ENCODE measurements at places on chromosomes 16 and 17.

GRCh38 chr17:64707050-64707591 lies 45.0 kb upstream of the SMURF2 start:
- no peak for DNase-seq

DNA sequence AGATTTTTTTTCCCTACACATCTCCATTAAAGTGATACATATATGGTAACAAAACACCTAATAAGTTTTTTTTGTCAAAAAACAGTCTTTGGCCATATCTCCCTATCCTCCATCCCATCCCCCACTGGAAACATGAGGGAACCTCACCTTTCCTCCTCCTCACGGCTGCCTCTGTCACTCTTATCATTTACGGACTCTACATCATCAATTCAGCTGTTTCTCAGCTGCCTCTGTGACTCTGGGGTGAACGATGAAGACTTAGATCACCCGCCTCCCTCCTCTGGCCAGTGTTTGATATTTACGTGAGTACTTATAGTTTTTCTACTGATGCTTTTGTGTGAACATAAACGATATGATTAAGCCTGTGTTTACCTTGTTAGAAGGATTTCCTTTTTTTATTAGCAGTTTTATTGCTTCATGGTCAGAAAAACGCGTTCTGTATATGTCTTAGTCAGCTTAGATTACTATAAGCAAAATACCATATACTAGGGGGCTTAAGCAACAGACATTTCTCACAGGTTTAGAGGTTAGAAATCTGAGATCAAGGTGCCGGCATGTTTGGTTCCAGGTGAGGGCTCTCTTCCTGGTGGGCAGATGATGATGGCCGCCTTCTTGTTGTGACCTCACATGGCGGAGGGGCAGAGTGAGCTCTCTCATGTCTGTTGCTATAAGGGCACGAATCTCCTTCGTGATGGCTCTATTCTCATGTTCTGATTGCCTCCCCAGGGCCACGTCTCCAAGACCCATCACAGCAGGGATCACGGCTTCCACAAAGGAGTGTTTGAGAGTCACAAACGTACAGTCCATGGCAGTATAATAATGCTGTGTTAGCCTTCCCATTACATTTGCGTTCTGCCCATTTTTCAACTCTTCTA lies 32.1 kb downstream of the DNAH17 start:
- DNase-seq: no peak

- no peak for DNase-seq
Measured at GRCh38 chr16:65426484-65426883, 304.6 kb upstream of the CDH11 start.

- no peak for DNase-seq
Measured at GRCh38 chr16:86086471-86086870, 187.5 kb downstream of the IRF8 start.

GRCh38 chr16:53542283-53542682 lies 39.3 kb upstream of the AKTIP start:
- no peak for DNase-seq

DNA sequence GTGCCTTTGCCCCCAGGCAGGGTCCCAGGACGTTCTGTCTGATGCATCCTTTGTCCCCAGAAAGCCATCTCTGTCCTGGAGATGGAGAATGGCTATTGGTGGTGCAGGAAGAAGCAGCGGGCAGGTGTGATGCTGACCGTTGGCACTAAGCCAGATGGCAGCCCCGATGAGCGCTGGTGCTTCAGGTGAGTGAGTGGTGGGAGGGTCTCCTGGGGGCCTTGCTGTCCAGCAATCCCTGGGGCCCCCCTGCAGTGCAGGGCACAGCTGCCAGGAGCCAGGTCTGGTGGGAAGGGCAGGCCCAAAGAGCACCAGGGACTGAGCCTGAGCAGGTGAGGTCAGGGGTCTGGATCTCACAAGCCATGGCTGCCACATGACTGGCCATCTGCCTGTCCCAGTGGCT lies 18.1 kb downstream of the TRPV2 start:
- DNase-seq: no peak

DNA sequence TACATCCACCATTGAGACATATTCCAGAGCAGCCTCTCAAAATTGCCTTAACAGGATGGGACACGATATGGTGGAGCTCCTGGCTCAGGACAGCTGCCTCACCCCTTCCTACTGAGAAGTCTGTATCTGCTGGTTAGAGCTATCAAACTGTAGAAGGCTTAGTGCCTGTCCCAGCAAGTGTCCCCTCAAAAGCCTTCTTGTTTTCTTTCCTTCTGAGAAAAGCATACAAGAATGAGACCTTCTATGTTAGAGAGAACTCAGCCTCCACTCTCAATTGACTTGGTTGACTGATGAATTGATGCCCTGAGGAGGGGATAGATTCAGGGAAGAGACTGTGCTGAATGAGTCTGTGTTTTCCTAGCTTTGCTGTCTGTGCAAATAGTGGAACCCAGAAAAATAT lies 2020.9 kb downstream of the TP53TG3F start:
- no peak for DNase-seq

DNA sequence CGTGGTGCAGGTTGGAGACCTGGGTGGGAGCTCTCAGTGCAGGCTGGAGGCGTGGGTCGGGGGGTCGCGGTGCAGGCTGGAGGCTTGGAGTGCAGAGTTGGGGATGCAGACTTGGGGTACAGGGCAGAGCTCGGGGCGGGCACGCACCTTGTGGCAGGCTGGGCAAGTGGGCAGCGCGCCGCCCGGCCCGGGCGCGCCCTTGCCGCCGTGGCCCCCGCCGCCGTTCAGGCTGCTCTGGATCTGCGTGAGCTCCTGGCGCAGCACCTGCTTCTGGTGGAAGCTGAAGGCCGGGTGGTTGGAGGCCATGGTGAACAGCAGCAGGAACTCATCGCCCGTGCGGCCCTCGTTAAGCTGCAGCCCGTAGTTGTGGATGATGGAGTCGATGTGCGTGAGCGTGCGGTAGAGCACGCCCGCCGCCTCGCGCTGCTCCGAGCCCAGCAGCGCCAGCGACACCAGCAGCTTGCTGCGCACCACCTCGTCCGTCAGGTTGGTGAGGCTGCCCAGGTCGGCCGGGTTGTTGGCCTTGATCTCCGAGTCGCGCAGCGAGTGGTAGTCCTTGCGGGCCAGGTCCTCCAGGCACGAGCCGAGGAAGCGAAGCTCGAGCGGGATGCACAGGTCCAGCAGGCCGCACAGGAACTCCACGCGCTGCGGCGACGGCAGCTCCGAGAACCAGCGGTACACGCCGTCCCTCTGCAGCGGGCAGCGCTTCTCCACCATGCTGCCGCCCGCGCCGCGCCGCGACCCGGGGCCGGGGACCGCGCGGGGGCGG lies 1.1 kb downstream of the ZCCHC14 start:
- DNase-seq: no peak

DNA sequence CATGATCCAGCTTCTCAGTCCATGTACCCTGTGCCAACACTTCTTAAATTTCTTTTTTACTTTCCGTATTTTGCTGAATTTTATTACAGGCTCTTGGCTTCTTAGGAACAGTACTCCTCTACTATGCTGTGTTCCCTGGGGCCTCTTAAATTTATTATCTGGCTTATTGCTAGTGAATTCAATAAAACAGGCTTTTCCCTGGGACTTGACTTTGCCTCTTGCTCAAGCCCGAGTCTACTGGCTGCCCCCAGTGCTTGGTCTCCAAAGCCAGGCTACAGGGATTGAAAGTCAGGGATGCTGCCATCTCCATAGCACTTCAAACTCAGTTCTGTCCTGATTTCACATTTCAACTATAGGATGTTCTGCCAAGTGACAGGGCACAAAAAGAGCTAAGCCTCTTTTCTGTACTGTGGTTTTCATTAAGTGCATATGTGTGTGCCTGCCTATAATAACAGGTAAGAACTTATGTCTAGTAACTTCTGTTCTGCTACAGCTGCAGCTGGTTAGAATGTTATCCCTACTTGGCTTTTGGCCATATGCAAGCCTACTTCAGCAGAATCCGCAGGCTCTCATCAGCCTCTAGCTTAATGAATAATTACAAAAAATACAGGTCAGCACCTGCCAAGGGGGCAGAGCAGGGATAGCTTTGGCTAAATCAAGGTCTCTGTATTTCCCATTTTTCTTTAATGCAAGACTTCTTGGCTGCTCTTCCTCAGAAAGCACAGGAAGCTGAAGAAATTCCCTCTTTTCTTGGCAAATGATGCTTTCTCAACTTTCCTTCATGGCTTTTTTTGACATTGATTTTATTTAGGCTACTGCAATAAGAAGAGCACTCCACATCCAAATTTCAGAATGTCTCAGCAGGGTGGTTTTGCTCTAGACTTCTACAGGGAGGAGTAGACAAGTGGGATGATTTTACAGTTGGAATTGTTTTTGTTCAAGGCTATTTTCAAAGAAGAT lies 8.2 kb downstream of the FAM20A start:
- no peak for DNase-seq

DNA sequence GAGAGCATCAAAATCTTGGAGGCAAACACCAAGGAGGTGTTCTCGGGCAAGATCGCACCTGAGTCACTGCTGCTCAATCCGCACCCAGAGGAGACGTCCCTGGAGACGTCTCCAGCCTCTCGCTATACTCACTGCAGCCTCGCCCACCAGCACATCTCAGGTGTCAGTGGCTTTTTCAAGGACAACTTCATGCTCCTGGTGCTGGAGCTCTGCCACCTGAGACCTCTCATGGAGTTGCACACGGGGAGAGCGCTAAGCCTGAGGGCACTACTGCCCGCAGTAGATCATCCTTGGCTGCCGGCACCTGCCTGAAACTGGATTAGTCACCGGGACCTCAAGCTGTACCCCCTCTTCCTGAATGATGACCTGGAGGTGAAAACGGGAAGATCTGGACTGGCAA lies 2.6 kb upstream of the MBTPS1 start:
- no peak for DNase-seq

GRCh38 chr16:86356804-86357203 lies 153.5 kb upstream of the FOXF1 start:
- no peak for DNase-seq

DNA sequence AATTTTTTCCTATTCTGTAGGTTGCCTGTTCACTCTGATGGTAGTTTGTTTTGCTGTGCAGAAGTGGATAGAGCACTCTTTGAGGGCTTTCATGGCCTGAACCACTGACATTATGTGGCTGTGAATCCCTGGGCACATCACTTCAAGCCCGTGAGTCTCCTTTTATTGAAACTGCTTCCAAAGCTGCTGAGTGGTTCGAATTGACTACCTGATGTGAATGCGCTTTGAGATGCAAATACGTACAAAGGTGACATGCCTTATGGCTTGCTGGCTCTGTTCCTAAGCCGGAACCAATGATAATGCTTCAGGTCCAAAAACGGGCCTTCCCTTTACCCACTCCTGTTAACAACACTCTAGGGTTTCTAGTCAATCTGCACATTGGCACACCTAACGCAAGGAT lies 34.3 kb downstream of the ASPA start:
- no peak for DNase-seq

GRCh38 chr17:50676065-50676975 lies 31.4 kb downstream of the ANKRD40 start:
- DNase-seq: no peak

DNA sequence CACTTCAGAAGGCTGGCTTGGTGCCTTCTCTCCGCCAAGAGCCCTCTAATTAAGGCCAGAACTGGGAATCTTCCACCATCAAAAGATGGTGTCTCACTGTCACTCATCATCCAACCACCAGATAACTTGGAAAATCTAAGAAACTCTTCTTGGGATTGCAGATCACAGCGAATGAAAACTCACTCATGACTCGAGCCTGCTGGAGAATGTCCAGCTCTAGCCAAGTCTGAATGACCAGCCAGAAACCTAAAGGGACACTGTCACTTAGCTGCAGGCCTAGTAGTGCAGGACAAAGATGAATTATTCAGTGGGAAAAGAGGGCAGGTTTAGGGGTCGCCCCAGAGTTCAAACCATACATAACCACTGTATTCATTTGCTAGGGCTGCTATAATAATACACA lies 107.8 kb downstream of the XYLT1 start:
- DNase-seq: no peak

DNA sequence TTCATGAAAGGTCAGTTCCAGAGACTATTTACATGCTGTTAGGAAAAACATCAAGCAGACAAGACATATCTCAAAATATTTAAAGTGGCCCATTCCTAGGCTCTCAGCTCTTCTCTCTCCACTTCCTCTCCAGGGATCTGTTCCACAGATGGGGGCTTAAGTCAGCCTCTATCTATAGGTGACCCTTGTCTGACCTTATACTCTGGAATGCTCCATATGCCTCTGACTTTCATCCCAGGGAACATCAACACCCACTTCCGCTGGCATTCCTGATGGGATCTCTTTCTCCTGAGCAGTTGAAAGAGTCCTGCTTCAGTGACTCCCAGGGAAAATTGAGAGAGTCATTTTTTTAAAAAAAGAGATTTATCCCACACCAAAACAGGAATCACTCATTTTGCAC lies 11.5 kb upstream of the WIPI1 start:
- DNase-seq: no peak

- no peak for DNase-seq
Measured at GRCh38 chr17:65037157-65037556, 19.4 kb downstream of the GNA13 start.

DNA sequence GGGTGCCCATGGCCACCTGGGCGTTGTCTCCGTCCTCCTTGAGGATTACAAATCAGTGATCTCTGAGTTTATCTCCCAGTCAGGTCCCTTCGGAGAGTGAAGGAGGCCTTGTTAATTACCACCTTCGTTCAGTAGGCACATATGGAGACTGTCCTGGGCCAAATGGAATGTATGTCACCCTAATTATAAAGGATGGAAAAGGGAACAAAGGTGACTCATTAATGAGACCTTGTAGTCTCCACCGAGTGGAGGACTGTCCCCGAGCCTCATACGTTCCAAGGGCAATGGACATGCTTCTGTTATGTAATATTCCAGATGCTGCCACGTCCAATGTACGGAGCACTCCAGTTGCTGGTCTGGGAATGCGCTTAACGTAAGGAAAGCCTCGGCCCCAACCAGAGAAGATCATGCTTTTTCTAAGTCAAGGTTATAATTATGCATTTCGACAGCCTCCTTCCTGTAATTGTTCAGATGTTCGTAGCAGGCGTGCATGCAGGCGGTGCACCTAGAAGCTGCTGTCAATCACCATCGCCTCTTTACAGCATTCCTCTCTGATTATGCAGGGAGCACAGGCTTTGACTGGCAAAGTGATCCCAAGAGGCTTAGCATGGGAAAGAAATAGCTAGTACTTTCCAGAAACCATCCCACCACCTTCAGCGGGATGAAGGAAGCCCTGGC lies 22.4 kb upstream of the SEC14L1 start:
- DNase-seq: no peak

DNA sequence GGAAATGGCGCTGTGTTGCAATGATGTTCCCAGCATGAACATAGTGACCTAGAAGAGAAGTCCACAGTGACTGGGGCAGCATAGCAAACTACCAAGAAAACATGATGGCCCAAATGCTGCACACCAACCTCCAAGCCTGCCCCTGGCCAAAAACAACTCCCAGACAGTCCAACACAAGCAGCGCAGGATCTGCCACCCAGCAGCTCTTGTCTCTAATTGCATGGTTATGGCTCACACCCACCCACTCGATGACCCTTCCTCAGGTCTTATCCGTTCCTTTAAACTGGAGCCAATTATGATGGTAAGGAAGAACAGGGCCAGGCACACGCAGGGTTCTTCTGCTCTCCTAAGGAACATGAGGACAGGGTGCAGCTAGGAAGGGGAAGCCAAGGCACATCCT lies 2.9 kb downstream of the MRPL27 start:
- no peak for DNase-seq

- DNase-seq: no peak
Measured at GRCh38 chr16:84048270-84048669, 5.7 kb upstream of the SLC38A8 start.
